Foreskin melanocyte (primary cell): ENCODE measurements at places on chromosomes 11 and 22.

- peak; percentile 7 for DNase-seq
Measured at GRCh38 chr11:28903716-28904115, 795.5 kb downstream of the METTL15 start.

DNA sequence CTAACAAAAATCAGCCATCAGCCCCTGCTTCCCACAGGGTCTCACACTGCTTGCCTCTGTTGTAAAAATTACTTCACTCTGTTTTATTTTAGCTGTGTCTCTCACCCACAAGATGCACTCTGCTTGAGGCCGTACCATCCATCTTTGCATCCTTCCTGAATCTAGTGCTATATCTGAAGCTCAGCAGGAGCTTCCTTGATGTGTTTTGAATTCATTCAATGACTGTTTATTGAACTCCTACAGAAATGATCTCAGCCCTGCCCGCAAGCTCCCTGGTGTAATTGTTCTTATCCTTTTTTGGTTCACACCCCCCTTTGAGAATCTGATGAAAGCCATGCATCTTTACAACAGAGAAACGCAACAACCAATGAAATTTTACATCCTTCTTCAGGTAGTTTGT, 310.2 kb upstream of the ZC3H12C start:
- no peak for DNase-seq

GRCh38 chr22:36286096-36286957, 33.4 kb downstream of the APOL1 start:
- DNase-seq = peak; percentile 42

GRCh38 chr11:106925245-106925644, 93.0 kb downstream of the GUCY1A2 start:
- no peak for DNase-seq

DNA sequence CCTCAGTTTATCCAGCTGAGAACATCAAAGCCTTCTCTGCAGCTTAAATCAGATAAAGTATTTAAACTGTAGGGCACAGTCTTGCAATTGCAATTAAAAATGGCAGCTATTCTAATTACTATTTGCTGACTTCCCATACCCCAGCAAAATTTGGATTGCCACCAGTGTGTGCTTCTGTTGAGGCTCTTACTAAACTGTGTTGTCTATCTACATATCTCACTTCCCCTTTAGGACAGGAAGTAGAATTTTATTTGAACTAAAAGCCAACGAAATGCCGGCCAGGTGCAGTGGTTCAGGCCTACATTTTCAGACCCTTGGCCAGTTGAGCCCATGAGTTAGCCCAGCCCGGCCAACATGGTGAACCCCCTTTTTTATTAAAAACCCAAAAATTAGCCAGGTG, 7.1 kb downstream of the SAA4 start:
- DNase-seq = no peak
